ENCODE measurements at places on chromosomes 3 and 15. TPM values are rescaled to one million over a fixed set of nuclear protein-coding genes. Genes with fewer than 3 reads are reported as not detected.

- DNase-seq = no peak
Observed at GRCh38 chr3:115141033-115141757, 5.9 kb downstream of the ZBTB20 start.

GRCh38 chr3:37886395-37886794, 24.7 kb downstream of the CTDSPL start:
- DNase-seq = no peak

DNA sequence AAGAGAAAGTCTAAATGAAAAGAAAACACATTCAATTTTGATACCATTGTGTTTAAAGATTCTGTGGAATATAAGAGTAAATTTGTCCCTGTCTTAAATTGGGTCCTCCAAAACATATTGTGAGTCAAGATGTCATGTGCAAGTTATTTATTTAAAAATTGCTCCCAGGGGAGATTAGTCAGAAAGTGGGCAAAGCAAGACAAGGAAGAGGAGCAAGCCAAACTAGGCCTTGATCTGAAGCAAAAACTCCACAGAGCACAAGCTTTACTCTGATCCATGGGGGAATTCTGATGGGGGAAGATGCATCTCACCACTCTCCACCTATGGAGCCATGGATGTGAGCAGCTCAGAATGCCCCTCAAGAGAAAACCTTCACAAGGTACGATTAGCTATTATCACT, 342.8 kb upstream of the IL12A start:
- no peak for DNase-seq

- DNase-seq = no peak
Observed at GRCh38 chr3:100647657-100648056, 38.3 kb downstream of the ADGRG7 start.

DNA sequence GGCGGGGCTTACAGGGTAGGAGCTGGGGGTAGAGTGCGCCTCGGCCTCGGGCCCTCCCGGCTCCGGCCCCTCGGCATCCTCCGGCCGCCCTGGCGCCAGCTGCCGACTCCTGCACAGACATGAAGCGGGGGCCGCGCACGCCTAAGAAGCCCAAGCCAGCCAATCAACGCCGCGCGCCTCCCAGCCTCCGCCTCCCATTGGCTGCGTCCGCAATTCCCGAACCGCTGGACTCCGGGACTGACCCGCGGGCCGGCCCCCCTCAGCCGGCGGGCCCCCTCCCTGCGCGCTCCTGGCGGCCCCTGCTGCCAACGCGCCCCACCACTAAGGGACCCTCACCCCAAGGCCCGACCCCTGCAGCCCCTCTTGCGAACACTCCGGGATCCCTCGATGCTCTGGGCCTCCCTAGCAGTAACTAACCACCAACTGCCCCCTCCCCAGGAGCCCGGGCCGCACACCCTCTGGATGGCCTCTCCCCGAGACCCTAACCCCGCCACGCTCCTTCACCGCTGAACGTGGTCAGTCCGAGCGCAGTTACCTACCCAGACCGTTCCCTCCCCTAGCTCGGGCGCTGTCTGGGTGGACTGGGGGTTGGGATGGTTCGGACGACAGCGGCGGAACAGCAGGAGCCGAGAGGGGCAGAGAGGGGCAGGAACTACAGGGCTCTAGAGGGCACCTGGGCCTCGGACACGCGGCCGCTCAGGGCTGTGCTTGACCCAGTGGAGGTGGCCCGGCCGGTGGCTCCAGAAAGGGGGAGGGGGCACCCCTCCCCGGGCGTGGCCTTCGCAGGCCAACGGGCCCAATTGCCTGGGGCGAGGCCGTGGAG, 5.0 kb downstream of the GATA2 start:
- peak; percentile 91 for DNase-seq

DNA sequence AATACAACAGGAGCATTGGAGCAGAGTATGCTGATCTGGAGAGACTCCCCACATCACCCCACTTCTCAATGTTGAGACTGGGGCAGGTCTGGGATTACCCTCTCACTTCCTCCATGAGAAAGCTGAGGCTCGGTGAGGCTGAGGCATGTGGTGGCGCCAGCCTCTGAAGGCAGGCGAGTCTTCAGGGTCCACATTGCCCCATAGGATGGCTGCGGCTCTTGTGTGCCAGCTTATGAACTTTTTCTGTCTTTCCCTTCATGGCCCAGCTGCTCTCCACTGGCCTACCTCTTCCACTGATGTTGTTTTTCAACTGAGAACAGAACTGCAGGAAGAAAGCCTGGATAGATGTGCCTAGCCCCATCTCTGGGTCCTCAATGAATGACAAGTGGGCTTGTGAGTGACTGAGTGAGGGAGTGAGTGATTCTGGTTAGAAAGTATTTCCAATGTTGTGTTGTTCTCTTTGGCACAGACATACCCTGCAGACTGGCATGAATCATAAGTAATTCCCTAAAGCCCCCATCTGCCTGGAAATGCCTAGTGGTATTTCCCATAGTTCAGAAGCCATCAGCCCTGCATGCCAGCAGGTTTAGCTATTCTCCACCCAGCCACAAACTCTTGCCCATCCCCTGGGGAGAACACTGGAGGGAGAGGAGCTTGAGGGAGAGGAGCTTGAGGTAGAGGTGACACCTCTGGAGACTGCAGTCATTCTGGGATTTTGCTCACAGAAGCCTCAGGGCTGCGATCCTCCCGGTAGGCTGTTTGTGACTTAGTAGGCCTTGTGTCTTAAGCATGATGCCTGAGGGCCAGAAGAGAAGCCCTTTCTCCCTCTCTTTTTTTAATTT, 56.9 kb downstream of the AMOTL2 start:
- DNase-seq = no peak

- no peak for DNase-seq
Observed at GRCh38 chr3:134877788-134878187, 82.7 kb downstream of the EPHB1 start.

Gene WWTR1
- total RNA-seq = 25.5 TPM

Gene GOLGA6L7
- not detected for total RNA-seq

Gene GOLGA8T
- total RNA-seq = 1.0 TPM

Gene HTR3E
- total RNA-seq = not detected

All from WTC11 (cell line).